ENCODE measurements at places on chromosomes 6 and 20.

- DNase-seq: no peak
These were observed 8.0 kb upstream of the TCF21 start for GRCh38 chr6:133880896-133881295.

- DNase-seq: no peak
These were observed 31.3 kb upstream of the AFDN start for GRCh38 chr6:167795321-167795811.

DNA sequence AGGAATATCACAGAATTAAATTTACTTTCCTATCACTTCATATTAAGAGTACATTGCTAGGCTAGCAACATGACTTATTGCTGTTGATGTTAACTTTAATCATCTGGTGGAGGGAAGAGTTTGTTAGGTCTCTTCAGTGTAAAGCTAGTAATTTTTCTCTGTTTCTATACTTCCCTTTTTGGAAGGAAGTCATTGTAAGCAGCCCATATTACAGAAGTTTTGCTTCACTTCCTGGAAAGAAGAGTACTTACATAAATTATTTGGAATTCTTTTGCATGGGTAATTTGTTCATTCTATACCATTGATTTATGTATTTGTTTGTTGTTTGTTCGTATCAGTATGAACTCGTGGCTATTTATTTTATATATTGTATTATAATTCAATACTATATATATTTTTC is 405.2 kb downstream of the RFPL4B start:
- DNase-seq: no peak

GRCh38 chr20:54004445-54004844 is 65.9 kb downstream of the BCAS1 start:
- DNase-seq: no peak

DNA sequence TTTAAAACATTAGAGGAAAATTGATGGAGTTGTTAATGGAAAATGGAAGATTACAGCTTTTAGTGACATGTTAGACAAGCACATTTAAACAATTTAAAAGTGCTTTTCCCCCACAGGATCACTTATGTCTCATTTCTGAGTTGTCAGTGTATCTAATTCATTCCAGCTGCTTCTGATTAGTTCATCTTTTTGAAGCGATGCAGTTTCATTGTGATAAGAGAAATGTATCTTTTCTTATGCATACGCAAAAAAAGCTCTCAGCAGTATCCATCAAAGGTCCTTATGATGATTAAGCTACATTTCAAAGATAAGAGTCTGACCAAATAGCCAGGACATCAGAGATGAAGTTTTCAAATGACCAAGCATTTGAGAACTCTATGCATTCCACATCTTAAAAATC is 572.6 kb upstream of the SYNCRIP start:
- no peak for DNase-seq

GRCh38 chr20:44743916-44744655 is 1.6 kb upstream of the KCNK15 start:
- no peak for DNase-seq

GRCh38 chr6:119541132-119541905 is 191.8 kb upstream of the MAN1A1 start:
- no peak for DNase-seq

DNA sequence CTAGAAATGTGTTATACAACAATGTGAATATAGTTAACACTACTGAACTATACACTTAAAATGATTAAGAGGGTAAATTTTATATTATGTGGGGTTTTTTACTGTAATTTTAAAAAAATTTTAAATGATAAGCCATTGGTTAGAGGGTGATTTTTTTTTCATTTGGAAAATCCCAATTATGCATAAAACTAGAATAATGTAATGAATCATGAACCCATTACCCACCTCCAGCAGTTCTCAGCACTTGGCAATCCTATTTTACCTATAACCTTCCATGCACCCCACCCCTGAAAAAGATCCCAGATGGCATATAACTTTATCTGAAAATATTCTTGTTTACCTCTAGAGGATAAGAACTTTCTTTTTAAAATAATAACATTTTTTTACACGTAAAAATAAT is 13.7 kb downstream of the KIF3B start:
- DNase-seq: no peak

DNA sequence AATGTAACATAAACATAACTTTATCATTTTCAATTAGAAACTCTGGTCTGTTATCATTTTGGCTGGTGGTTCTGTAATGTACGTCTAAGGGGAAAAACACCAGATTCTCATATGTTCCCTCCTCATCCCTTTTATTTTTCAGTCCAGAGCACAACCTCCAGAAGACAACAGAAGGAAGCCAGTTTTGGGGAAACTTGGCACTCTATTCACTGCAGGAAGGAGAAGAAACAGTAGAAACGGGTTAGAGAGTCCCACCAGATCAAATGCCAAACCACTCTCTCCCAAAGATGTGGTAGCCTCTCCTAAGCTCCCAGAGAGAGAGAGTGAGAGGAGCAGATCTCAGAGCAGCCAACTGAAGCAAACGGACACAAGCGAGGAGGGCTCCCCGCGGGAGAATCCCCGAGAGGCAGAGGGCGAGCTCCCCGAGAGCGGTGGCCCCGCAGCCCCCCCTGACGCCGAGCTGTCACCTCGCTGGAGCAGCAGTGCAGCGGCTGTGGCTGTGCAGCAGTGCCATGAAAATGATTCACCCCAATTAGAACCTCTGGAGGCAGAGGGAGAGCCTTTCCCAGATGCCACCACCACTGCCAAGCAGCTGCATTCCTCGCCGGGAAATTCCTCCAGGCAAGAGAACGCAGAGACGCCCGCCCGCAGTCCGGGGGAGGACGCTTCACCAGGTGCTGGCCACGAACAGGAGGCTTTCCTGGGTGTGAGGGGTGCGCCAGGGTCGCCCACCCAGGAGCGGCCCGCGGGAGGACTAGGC is 117.8 kb downstream of the RTN4IP1 start:
- no peak for DNase-seq

DNA sequence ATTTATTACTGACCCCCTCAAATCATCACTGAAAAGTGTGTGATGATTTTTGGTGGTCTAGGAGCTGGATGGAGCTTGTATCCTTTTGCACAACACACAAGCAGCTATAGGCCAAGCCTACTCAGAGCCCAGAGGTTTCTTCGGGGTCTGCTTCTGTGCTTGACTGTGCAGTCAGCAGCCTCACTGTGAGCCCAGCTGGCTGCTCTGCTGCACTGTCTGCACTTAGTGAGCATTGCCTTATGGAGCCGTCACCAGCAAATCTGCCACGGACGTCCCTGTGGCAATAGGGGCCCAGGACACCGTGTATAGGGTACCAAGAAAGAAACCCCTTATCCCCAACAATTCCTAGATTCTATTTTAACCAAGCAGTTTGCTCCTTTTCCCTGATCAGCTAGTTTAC is 38.6 kb upstream of the GMPR start:
- no peak for DNase-seq

GRCh38 chr6:27890445-27891319 is 21.5 kb downstream of the OR2B2 start:
- DNase-seq: peak; percentile 40

DNA sequence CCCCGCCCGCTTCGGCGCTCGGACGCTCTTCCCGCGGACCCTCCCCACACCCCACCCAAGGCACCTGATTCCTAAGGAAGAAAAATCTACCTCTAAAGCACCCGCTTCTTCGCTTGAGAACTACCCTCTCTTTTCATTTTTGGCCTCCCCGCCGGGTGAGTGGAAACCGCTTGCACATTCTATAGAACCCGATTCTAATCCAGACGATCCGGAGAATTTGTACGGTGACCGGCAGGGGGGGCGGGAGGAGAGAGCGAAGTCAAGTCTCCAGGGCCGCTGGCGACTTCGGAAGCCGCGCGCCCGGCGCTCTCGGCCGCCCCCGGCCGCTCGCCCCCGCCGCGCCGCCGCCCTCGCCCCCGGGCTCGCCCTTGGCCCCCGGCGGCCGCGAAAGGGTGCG is at the start of gene RBM24:
Gene RBM24 (plus strand): TSS at position 262 of the 397 bp plus-strand sequence. CDS start 221 bp downstream, outside the sequence.
- peak; percentile 16 for DNase-seq

GRCh38 chr6:136012198-136012887 is 160.8 kb downstream of the PDE7B start:
- no peak for DNase-seq

DNA sequence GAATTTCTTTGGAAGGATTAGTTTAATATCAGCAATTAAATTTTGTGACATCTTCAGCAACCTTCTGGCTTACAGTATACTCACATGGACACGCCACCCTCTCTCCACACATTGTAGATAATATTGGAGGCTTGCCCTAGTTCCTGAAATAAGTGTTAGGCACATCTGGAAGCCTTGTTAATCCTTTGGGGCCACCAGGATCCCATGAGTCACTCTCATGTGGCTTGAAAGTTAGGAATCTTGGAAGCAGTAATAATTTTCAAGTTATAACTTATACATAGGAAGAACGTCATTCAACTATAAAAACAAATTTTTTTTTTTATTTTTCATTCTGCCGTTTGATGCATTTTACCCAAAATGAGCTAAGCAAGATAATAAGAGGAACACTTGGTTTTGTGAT is 20.5 kb downstream of the LAMA4 start:
- DNase-seq: no peak

GRCh38 chr6:3841711-3842565 is 7.2 kb upstream of the FAM50B start:
- DNase-seq: no peak

- no peak for DNase-seq
These were observed 89.4 kb upstream of the PAK5 start for GRCh38 chr20:9928281-9928737.

- no peak for DNase-seq
These were observed 150.3 kb upstream of the SASH1 start for GRCh38 chr6:148192310-148192709.

- DNase-seq: no peak
These were observed 9.5 kb upstream of the ATRN start for GRCh38 chr20:3461211-3461771.

DNA sequence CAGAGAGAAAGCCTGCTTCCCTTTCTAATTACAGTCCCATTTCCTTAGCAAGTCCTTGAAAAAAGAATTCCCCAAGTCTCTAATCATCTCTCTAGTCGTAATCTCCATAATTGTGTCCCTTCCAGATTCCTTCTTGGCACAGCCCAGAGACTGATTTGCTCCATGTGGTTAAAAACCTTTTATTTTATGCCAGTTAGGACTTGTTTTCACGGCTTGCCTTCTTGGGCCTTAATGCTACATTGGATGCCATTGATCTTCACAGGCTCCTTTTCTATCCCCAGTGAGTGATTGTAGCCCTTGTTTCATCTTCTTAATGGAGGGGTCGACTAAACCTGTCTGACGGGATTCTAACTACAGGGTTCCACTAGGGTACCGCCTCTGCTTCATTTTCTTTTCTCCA is 650.6 kb upstream of the ARID1B start:
- DNase-seq: no peak

DNA sequence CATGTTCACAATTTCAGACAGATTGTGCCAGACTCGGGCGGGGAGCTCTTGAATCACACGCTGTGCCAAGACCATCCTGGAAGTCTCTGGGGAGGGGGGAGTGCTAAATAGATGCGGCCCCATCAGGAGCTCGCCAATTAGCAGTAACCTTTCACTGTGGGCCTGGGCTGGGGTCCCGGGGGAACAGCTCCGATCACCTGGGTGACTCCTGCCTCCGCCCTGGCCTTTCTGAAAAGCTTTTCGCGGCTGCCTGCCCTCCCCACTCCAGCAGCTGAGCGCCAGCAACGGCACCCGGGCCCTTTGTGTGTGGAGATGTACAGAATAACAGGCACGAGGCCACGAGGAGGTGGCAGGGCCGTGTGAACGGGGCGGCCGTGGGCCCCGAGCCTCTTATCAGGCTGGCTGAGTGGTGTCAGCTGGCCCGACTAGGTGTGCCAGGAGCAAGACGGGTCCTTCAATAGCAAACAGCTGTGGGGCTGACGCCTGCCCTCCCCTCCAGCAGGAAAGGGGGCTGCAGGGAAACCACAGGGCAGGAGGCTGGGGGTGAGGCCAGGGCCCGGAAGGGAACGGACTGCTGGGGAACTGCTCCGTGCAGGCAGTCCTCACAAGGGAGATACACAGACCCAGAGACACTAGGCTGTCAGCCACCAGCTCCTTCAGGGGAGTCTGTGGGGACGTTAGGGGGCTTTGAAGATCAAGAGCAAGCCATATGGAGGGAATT is 56.8 kb downstream of the NOL4L start:
- DNase-seq: no peak

GRCh38 chr6:154537511-154538325 is 27.2 kb upstream of the CNKSR3 start:
- no peak for DNase-seq

- no peak for DNase-seq
These were observed 1.5 kb downstream of the VARS2 start for GRCh38 chr6:30915591-30915946.

DNA sequence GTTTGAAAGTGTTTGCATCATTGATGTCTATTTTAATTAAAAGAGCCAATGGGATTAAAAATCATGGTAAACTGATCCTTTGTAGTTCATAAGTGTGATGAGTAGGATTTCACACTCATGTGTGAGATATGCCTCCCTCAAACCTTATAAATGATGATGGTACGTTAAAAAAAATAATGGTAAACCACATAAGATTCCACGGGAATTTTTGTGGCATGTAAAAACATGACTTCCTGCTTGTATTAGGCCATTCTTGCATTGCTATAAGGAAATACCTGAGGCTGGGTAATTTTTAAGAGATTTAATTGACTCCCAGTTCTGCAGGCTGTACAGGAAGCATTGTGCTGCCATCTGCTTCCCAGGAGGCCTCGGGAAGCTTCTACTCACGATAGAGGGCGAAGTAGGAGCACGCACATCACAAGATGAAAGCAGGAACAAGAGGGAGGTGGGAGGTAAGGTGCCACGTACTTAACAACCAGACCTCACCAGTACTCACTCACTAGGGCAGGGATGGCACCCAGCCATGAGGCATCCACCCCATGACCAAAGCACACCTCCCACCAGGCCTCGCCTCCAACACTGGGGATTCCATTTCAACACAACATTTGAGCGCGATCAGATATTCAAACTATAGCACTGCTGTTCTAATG is 187.6 kb upstream of the QKI start:
- DNase-seq: no peak

GRCh38 chr6:169075211-169075914 is 178.3 kb downstream of the THBS2 start:
- no peak for DNase-seq

DNA sequence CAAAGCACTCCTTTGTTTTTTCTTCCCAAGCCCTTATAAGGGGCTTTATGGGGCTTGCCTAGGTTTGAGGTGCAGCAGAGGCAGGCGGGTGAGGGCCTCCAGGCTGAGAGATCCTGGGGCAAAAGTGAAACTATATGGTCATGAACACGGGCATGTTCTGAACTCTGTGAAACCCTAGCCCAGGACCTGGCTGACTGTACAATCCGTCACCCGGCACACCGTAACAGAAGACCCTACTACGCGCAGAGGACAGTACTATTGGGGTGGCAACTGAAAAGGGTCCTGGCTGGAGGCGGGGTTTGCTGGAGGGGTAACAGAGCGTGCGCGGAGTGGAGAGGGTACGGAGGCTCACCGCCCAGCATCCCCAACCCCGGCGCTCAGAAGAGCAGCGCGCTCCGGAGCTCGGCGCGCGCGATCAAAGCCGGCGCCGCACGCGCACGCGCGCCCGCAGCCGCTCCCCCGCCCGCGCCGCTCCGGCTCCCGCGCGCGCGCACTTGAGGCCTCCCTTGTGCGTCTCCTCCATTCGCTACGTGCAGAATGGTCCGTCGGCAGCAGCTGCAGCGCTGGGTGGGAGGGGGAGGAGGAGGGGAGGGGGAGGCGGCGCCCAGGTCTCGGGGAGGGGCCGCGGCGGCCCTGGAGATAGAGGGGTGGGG is 54.2 kb downstream of the MRPL14 start:
- peak; percentile 69 for DNase-seq

GRCh38 chr6:6863970-6864639 is 243.7 kb upstream of the RREB1 start:
- DNase-seq: no peak

All from stimulated activated CD4-positive, alpha-beta T cell treated with anti-CD3 and anti-CD28 coated beads, Interleukin-12 subunit alpha, Interleukin-12 subunit beta, amount 100 ng/mL, for 4 hours (primary cell).